ENCODE measurements at places on chromosomes 6 and 20.

DNA sequence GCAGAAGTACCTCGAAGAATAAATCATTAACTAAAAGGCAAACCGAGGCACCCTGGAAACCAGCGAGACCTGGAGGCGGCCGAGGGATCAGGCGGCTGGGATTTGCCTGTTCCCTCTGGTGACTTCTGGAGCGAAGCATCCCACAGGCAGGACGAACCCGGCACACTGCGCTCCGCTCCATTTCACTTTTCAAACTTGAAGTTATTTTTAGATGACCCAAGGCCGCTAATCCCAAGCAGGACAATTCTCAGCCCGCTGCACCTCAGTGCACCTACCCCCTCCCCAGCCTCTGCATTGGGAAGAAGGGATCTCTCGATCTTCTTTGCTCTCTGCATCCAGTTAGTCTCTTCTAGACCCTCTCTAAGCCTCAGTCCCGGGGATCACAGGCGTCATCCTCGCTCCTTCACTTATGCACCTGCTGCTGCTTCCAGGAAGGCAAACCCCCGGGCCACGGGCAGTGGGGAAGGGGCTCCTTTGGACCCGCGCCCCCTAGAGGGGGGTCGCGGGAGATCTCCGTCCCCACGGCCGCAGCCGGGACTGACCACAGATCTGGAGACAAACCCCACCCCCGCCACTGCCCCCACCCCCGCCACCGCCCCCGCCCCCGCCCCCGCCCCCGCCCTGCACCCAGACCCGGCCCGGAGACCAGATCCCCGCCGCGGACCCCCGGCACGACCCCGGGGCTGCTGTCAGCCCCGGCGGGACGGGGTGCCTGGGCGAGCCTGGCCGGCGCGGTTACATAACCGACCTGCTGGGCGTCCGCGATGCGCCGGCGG lies 636 bp downstream of the RCAN2 start:
- peak; percentile 8 for DNase-seq

GRCh38 chr6:14871221-14871620 lies 374.6 kb upstream of the JARID2 start:
- DNase-seq: peak; percentile 23

- DNase-seq: peak; percentile 76
Observed at GRCh38 chr20:10447028-10447427, 11.9 kb downstream of the SLX4IP start.

- DNase-seq: peak; percentile 29
Observed at GRCh38 chr6:28336284-28337120, 554 bp upstream of the ZSCAN31 start.

GRCh38 chr20:25318471-25319240 lies 70.8 kb downstream of the PYGB start:
- DNase-seq: no peak
